Upper lobe of right lung (tissue), 1 donor: ENCODE measurements at places on chromosomes 1 and 21.

DNA sequence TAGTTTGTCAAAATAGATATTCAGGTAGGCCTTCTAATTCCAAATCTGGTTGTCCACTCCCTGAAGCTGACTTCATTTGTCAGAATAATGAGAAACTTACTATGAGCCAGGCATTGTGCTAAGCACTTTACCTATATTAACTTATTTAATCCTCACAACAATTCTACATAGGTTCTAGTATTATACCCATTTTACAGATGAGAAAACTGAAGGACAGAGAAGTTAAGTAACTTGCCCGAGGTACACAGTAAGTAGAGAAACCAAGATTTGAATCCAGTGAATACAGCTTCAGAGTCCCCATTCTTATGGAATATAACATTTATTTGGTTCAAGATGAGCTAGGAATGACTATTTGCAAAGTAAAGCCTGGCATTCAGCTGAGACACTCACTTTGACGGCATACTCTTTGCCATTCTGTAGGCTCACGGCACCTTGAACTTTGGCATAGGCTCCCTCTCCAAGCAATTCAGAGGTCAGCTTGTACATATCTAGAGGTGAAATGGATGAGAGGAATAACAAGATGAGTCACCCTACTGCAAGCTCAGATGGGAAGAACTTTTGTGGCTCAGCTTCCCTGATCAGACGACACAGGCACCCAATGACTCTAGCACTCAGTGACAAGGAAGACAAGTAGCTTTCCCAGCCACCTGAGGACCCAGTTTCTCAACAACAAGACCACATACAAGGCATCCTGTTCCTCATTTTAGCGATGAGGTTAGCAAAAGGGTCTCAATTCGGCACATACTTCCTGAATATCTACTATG, 23.7 kb downstream of the MKNK1 start:
- no peak for DNase-seq

- DNase-seq, result no peak
These were observed 17.2 kb downstream of the NFYC start for GRCh38 chr1:40708750-40709099.

DNA sequence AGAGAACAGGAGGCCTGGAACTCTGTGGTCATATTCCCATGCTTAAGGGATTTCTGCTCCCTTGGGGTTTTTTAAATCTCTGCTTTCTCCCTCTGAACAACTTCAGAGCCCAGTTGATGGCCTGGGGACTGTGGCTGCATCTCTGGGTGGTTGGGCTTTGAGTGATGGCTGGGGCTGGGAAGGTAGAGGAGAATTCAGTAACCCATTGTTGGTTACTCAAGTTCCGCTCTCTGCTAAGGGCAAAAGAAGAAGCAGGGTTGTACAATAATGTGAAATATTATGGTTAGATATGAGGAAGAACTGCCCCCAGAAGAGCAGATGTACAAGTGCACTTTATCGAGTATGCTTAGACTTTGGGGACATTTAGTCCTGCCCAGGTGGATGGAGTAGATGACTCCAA, 72.1 kb upstream of the CNTN2 start:
- DNase-seq, result no peak

- no peak for DNase-seq
These were observed 104.7 kb downstream of the RIPK4 start for GRCh38 chr21:41662161-41662560.

- DNase-seq, result no peak
These were observed 26.0 kb upstream of the BCL9 start for GRCh38 chr1:147515045-147515869.

DNA sequence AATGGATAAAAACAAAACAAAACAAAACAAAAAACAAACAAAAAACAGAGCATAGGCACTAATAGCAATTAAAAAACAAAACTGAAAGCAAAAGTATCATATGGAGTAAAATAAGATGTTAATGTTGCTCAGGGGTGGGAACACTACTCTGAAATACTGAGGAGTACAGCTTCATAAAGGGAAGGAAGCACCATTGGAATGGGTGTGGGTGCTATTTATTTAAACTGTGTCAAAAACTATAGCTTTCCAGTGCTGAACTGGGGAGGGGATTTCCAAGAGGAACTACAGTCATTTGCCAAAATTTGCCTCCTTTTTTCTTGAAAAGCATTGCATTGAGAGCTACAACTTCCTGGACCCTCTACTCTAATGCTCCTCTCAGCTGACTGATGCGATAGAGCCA, 40.0 kb downstream of the SPTA1 start:
- DNase-seq, result no peak

- DNase-seq, result no peak
These were observed 162.0 kb downstream of the KIF26B start for GRCh38 chr1:245316784-245317183.

- DNase-seq, result no peak
These were observed 59.9 kb downstream of the ZBTB17 start for GRCh38 chr1:15915991-15916390.

GRCh38 chr1:172414331-172414730, 6.2 kb upstream of the C1orf105 start:
- no peak for DNase-seq

DNA sequence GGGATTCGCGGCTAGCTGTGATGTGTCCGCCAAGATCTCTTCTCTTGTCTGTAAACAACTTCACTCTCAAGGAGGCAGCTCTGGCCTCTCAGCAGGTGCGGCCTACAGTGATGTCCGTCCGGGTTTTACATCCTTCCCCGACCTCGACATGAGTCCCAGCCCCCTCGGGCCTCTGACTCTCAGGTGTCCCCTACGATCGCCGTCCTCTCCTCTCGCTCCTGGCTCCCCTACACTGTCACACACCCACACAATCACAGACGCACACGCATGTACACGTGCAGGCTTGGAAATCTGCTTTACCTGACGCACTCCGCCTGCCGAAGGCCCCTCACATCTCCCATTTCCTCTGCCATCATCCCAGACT, 797 bp upstream of the RSPH1 start:
- DNase-seq, result no peak

DNA sequence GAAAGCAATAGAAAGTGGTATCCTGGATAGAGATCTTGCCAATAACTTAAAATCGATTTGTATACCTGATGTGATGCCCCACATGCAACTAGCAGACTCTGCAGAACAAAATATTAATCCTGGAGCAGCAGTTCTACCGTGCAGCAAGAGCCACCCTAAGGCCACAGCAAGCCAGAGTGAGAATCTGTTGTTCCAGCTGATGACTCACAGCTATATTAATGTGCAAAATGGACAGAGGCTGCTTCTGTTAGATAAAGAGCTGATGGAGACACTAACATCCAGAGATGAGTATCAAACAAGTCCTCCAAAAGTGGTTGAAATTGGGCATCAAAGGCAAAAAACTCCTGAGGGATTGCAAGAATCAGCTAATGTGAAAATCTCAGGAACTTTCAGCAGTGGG, 127.8 kb downstream of the MACF1 start:
- no peak for DNase-seq

- peak; percentile 93 for DNase-seq
These were observed 42.5 kb downstream of the CNST start for GRCh38 chr1:246608616-246609376.

- DNase-seq, result no peak
These were observed 9.5 kb upstream of the F13B start for GRCh38 chr1:197076585-197076984.

DNA sequence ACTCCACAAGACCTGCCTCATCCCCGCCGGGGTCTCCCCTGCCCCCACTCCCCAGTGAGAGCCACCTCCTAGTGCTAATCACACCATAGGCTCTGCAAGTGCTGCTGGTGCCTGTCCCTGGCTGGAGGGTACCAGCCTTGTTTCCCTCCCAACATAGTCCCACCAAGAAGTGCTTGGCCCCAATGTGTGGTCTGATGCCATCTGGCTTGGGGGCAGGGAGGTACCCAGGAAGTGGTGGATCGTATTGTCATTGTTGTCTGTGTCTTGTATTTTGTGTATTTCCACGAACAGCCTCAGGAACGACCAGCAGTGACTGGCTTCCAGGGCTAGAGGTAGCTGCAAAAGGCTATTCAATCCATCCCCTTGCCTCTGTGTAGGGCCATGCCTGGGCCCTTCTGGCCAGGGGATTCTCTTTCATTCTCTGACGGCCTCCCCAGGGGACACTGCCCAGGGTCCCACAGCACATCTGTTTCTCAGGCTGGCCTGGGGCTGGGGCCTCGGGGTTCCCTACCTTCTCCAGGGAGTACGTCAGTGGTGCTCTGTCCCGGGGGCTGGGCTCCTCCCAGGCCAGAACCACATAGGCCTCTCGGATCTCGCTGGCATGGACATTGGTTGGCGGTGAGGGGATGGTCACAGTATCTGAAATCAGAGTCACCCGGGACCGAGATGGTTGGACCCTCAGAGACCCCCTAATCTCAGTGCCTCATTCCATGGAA, 22.8 kb downstream of the MYOM3 start:
- DNase-seq, result no peak

GRCh38 chr1:22754824-22755223, 44.2 kb downstream of the EPHB2 start:
- no peak for DNase-seq

DNA sequence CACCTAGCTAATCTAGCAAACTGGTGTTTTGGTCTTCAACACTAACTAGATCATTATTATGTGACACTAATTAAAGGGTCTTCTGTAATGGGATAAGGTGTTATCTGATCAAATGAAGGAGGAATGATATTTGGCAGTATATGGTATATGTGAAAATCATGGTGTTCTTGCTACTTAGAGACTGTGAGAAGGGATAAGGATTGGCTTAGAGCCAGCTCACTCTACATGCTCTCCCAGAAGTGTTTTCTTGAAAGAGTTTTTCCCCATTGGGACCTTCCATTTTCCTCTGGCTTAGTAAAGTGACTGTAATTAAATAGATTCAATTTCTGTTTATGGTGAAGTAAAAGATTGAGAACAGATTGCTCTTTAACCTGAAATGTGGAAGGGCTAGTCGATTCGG, 71.2 kb upstream of the RGL1 start:
- DNase-seq, result no peak

DNA sequence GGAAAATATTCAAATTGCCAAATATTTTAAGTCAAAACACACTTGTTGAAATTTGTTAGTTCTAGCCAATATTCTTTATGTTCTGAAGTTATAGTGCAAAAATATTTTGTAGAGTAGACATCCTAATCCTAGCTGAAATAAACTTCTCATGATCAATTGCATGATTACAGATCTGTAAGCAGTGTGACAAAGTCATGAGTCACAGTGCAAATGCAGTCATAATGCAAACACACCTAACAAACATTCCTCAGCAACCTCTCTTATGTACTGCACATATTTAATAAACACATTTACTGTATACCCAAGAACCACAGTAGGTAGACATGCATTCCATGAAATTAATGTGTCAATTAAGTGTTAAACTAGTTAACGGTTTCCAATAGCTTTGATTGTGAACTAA, 1857.4 kb downstream of the NCAM2 start:
- no peak for DNase-seq

DNA sequence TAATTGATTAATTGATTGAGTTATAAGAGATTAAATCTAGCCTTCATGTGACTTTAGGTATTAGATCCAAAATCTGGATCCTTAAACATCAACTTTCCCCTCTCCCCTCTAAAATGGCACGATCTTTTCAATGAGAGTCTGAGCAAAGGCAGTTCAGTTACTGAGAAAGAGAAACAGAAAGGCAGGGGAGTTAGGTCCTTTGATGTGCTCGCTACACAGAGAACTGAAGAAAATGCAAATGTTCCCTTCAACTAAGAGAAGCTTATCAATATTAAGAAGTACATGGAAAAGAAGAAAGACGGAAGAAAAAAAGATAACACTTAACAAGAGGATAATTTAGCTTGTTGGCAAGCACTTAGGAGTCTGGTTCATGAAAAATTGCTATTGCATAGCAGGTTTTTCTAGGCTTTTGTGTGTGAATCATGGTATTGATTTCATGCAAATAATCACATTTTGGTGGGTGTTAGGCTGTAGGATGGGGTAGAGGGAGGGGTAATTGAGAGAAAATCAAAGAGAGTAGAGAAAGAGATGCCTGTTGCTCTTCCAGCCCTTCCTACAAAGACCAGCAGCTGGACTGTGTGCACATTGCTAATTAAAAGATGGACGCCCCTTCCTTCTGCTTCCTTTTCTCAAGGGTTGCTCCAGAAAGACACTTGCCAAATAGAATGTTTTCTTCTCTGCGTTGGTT, 307.6 kb upstream of the PLXNA2 start:
- DNase-seq, result no peak

- peak; percentile 85 for DNase-seq
These were observed 93.9 kb downstream of the ADCY10 start for GRCh38 chr1:167819849-167820683.

DNA sequence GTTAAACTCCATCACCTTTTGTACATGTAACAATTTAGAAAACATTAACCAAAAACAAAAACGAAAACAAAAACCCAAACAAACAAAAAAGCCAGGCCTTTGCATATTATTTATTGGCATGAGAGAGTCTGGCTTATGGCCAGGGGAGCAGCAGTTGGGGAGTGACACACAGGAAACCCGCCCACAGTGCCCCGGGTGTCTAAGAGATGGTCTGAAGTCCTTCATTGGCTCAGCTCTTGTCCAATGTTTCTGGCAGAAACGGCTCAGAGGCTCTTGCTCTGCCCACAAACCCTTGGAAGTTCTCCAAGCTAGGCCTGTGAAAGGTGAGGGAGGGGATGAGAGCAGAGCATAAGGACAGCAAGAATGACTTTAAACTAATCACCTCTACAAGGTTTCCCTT, 131.5 kb downstream of the CNIH3 start:
- DNase-seq, result no peak

DNA sequence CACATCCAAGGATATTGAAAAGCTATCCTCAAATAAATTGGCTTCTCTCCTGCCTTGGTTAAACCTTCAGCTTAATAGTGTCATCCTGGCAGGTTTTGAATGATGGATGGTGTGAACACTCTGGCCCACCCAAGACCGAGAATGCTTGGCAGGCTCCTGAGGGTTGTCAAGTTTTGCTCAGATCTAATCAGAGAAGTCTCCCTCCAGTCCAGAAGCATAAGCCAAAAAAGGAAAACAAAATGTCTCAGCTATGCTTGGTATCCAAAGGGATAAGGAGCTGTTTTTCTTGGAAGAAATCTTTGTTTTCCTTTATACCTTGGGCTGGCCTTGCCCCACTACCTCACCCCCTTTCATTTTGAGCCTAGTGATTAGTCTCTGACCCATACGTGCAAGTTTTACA, 172.7 kb downstream of the CRB1 start:
- no peak for DNase-seq

- no peak for DNase-seq
These were observed 213.5 kb upstream of the PTGFR start for GRCh38 chr1:78277253-78277652.

- DNase-seq, result no peak
These were observed 49.9 kb downstream of the UMODL1 start for GRCh38 chr21:42120903-42121535.

GRCh38 chr21:21897275-21897883, 899.2 kb downstream of the NCAM2 start:
- no peak for DNase-seq
